Endodermal cell (in vitro differentiated cells): ENCODE measurements at places on chromosomes 6 and 20. TPM values are rescaled to one million over a fixed set of nuclear protein-coding genes. Genes with fewer than 3 reads are reported as not detected.

DNA sequence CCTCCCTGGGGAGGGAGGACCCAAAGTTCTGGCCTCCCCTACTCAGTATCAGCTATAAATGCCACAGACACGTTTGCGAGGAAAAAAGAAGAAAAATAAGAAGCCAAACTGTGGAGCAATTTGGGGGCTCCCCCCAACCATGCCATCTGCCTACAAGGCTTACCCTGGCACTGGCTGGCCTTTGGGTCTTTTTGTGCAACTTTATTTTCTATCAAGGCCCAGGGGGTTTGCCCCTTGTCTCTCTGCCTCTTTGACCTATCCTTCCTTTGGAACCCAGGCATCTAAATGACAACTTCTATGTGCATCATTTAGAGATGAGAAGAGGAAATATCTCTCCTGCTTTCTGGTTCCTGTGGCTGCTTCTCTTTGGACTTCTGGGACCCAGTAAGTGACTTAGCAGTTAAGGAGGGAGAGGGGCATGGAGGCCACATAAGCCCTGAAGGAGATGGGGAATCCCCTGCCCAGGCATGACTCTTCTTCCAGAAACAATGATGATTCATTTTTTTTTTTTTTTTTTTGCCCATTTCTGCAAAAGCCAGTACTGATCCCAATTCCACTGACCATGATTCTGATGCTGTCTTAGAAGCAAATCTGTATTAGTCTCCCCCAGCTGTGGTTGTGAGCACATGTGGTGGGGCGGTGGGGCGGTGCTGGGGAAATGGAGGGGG lies at the start of gene MUC22:
Gene MUC22, plus strand, starts transcription at position 82 of the 668 bp plus-strand sequence. Its CDS starts 233 bp downstream, at position 315.
- DNase-seq, result no peak
- H3K27ac ChIP-seq, result no peak within 1 kb of the TSS
- no peak within 1 kb of the TSS for H3K4me3 ChIP-seq
- H3K4me1 ChIP-seq, result no peaks in the 10 kb centered on the region
- no peaks in the 10 kb centered on the region for H3K27me3 ChIP-seq

GRCh38 chr6:118606268-118606667 lies 45.1 kb downstream of the CEP85L start:
- no peak for DNase-seq
- H3K4me1 ChIP-seq, result no peaks in the 10 kb centered on the region
- no peaks in the 10 kb centered on the region for H3K36me3 ChIP-seq
- no peaks in the 10 kb centered on the region for H3K27me3 ChIP-seq
- H3K4me3 ChIP-seq, result no peak overlapping the region
- no peak overlapping the region for H3K27ac ChIP-seq

Gene SMIM28
- 0.29 and 0.33 TPM in 2 replicates for total RNA-seq

Gene RSPO3
- total RNA-seq, result 0.14 and 0.31 TPM in 2 replicates

DNA sequence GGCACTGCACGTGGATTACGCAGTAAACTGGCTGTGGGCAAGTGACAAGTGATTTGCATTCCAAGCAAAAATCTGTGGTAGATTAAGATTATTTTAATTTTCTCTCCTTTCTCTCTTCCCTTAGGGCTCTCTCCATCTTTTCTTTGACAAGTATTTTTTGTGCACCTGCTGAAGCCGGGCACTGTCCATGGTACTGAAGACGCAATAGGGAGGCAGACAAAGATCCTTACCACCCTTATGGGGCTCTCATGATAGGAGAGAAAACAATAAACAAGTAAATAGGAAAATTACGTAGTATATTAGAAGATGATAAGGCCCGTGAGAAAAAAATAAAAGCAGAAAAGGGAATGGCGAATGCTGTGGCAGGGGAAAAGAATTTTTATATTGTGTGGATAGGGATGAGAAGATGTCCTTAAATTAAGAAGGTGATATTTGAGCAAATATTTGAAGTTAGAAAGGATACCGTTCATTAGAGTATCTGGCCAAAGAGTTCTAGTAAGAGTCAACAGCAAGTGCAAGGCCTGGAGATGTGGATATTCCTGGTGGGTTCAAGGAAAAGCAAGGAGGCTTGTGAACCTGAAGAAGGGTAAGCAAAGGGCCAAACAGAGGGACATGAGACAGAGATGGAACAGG lies 146.0 kb downstream of the LAMP5 start:
- H3K4me1 ChIP-seq, result no peaks in the 10 kb centered on the region
- no peak overlapping the region for H3K27ac ChIP-seq
- H3K27me3 ChIP-seq, result no peaks in the 10 kb centered on the region
- no peak overlapping the region for H3K4me3 ChIP-seq

GRCh38 chr20:41133709-41134361 lies 3.5 kb upstream of the PLCG1 start:
- H3K27ac ChIP-seq, result no peak overlapping the region
- H3K27me3 ChIP-seq, result no peaks in the 10 kb centered on the region
- H3K4me3 ChIP-seq, result no peak overlapping the region
- peaks cover 6% of the 10 kb centered on the region for H3K4me1 ChIP-seq

DNA sequence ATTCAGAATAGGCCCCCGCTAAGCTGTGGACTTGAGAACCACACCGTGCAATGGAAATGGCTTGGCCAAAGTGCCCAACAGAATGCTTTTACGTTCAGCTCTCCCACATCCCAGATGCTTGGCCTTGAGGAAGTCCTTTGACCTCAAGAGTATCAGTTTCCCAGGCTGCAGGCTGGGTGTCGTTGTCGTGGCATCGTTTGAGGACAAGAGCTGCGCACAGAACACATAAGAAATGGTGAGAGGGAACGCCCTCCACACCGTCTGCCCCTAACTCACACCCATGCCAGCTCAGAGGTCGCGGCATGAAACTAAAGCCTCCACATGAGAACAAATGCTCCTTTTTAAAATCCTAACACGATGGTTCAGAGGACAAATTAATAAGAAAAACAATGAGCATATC lies 37.0 kb downstream of the NFATC2 start:
- no peak overlapping the region for H3K4me3 ChIP-seq
- no peaks in the 10 kb centered on the region for H3K4me1 ChIP-seq
- no peak overlapping the region for H3K27ac ChIP-seq

Gene KHDC1
- total RNA-seq, result 6.6 and 7.1 TPM in 2 replicates

DNA sequence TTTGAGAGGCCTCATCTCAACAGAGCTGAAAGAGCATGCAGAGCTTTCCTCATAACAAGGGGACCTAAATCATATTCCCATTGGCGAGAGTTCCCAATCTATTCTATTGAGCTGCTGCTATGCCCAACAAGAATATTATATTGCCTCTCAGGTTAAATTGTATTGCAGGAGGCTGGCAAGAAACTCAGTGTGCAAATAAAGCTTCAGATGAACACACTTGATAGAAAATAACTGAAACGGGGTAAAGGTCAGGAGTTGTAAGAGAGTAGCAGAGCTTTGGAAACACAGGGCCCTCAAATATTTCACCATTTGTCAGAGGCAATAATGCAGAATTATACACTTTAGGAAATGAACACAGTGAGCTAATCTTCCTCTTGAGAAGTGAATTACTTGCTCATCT lies 364.3 kb upstream of the SPTLC3 start:
- no peak overlapping the region for H3K27ac ChIP-seq
- H3K27me3 ChIP-seq, result no peaks in the 10 kb centered on the region
- DNase-seq, result no peak
- H3K4me3 ChIP-seq, result no peak overlapping the region
- H3K36me3 ChIP-seq, result no peaks in the 10 kb centered on the region
- H3K4me1 ChIP-seq, result no peaks in the 10 kb centered on the region

Gene DEFB126
- not detected in 3 replicates for total RNA-seq

Gene GOPC
- 19.6 to 31.6 TPM (median 30.3 TPM) in 3 replicates for total RNA-seq

DNA sequence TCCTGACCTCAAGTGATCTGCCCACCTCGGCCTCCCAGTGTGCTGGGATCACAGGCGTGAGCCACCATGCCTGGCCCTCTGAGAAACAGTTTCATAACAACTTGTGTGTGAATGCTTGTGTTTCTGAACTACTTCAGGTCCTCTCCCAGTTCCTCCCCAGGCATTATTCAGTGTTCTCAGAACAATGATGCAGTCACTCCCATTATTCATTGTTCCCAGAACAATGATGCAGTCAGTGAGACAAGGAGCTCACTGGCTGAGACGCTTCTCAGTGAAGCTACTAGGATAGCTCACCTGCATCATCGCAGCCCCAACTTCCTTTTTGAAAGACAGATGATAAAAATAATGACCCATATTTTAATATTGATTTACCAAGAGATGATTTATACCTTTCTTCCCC lies 71.5 kb downstream of the NDUFAF5 start:
- DNase-seq, result no peak
- no peak overlapping the region for H3K4me3 ChIP-seq
- peaks cover 92% of the 10 kb centered on the region for H3K27me3 ChIP-seq

GRCh38 chr6:98343797-98344196 lies 490.6 kb upstream of the POU3F2 start:
- no peak for DNase-seq
- H3K36me3 ChIP-seq, result no peaks in the 10 kb centered on the region
- H3K4me3 ChIP-seq, result no peak overlapping the region
- H3K27ac ChIP-seq, result no peak overlapping the region
- H3K27me3 ChIP-seq, result no peaks in the 10 kb centered on the region
- H3K4me1 ChIP-seq, result no peaks in the 10 kb centered on the region

DNA sequence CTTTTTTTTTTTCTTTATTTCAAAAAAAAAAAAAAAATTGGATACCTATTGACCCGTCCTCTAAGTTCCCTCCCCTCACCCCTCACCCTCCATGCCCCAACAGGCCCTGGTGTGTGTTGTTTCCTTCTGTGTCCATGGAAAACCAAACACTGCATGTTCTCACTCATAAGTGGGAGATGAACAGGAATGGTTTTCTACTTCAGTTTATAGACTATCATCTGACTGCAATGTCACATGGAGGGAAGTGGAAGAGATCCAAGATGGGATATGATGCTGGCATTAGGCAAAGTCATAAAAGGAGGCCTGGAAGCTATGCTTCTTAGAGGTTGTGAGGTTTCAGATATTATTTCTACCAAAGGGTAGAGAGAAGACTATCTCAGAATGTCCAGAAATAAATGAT lies 237.5 kb downstream of the MAFB start:
- DNase-seq, result no peak
- H3K36me3 ChIP-seq, result no peaks in the 10 kb centered on the region
- peaks cover 2% of the 10 kb centered on the region for H3K4me1 ChIP-seq
- H3K27me3 ChIP-seq, result peaks cover 12% of the 10 kb centered on the region
- H3K27ac ChIP-seq, result no peak overlapping the region
